Glutamatergic neuron (in vitro differentiated cells): ENCODE measurements at places on chromosomes 16 and 17. TPM values are rescaled to one million over a fixed set of nuclear protein-coding genes. Genes with fewer than 3 reads are reported as not detected.
A peak's percentile ranks its signal among the peaks of the same experiment; 100 is the strongest.

Gene ALOX15B
- not detected for total RNA-seq

Gene HES7
- total RNA-seq: 2.2 TPM

GRCh38 chr17:65371702-65372101 is 189.7 kb downstream of the AXIN2 start:
- no peak for DNase-seq

GRCh38 chr16:55041540-55042234 is 111.0 kb downstream of the IRX5 start:
- DNase-seq: no peak

DNA sequence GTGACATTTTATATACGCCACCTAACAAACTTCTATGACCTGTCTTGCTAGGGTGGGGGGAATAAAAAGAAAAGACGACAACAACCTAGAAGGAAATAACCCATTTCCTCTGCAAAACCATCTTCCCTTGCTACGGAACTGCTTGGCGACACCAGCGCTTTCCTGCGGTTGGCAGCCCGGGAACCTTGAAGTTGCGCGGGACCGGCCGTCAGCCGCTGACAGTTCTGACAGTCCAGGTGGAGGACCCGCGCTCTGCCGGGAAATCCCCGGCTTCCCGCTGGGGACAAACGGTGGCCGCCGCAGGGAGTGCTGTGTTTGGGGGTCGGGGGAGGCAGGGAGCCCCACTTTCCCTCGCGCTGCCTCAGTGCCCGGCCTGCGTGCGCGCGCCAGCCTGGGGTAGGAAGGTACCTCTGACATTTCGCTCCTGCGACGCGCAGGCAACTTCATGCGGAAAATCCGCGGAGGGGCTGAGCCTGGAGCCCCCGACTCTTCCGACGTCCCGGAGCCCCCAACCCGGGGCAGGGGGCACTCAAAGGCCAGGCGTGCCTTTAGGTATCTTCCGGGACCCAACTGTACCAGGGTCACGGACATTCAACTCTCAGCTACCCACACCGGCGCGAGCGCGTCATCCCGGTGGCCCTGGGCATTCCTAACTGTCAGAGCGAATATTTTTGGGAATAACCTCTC is 516 bp downstream of the SLC16A6 start:
- DNase-seq: peak; percentile 34

DNA sequence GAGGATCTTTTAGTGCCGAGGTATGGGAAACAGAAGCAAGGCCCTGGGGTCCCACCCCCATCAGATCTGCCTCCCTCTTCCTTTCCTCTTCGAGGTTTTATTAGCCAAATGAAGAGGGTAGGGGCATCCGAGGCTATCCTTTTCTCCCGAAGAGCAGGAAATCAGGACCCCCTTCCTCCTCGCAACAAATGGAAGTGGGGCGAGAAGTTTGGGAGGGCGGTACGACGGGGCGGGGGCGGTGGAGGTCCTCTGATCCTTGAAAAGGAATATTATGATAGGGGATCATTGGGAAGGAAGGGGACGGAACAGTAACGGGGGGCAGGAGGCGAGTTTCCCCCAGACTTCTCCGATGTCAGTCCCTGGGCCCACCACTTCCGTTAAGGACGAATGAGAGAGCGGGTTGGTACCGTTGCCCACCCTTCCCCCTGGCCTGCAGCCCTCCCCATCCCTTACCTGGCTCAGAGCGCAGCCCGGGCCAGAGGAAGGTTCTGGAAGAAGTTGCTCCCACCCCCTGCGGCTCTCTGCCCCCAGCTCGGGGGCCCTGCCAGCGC is 309 bp downstream of the FOXJ1 start:
- no peak for DNase-seq

- DNase-seq: no peak
Measured at GRCh38 chr17:17443173-17443572, 33.6 kb upstream of the MED9 start.

DNA sequence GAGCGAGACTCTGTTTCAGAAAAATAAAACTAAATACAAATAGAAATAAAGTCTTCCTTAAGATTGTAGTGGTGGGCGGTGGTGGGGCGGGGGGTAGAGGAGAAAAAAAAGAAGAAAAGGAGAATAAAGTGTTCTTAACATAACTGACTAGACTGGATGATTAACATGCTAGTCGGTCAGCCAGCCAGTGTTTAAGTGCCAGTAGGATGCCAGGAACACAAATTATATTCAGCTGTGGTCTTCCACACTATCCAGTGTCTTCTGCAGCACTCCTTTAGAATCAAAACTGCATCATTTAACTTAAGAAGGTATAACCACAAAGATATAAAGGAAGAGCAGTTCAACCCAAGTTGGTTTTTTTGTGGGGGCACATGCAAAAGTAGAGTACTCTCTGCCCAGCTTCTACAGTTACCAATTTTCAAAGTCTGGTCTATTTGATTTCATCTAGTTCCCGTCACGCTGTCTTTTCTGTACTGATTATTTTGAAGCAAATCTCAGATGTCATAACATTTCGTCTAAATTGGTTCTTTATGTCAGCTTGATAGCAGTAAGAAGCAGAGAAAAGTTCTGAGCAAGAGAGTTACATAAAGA is 15.8 kb downstream of the HEATR3 start:
- no peak for DNase-seq

- DNase-seq: no peak
Measured at GRCh38 chr17:68535922-68536321, 23.7 kb downstream of the PRKAR1A start.

DNA sequence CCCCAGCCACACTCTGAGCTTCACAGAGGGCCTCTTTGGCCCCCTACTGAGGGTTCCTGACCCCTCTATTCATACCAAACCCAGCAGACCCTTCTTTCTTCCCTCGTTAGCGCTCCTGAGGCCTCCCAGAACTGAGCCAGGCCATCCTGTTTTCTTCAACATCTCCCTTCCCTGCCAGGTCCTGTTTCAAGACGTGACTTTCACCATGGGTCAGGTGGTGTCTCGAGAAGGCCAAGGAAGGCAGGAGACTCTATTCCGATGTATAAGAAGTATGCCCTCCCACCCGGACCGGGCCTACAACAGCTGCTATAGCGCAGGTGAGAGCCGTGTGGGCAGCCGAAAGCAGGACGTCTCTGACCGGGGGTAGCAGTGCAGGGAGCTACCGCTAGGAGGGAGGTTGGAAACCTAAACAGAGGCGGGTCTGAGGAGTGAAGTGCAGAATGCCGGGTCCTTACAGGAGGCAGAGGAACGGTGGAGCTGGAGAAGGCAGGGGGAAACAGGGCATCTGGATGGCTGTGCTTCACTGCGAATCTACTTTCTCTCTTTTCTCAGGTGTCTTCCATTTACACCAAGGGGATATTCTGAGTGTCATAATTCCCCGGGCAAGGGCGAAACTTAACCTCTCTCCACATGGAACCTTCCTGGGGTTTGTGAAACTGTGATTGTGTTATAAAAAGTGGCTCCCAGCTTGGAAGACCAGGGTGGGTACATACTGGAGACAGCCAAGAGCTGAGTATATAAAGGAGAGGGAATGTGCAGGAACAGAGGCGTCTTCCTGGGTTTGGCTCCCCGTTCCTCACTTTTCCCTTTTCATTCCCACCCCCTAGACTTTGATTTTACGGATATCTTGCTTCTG is 1.3 kb upstream of the SENP3 start:
- DNase-seq: peak; percentile 86

DNA sequence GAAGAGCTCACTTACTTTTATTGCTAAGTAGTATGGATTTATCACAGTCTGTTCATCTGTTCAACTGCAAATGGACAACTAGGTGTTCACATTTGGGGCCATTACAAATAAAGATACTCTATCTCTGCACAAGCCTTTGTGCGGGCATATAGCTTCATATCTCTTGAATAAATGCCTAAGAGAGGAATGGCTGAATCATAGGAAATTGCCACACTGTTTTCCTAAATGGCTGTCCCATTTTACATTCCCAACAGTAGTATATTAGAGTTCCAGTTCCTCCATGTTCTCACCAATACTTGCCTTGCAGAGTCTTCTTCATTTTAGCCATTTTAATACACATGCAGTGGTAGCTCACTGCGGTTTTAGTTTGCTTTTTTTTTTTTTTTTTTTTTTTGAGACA is 20.5 kb downstream of the NSMCE1 start:
- no peak for DNase-seq

GRCh38 chr17:10899281-10899680 is 61.4 kb upstream of the PIRT start:
- DNase-seq: no peak

DNA sequence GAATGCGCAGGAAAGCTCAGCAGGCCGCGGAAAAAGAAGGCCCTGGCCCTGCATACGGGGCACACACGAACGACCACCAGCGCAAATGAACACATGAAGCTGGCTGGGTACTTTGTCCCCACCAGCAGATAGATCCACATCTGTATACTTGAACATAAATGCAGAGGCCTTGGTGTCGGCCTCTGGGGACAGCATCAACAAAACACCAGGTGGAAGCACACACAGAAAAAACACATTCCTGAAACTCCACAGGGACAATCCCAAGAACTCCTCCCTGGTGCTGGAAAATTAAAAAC is 606 bp upstream of the ZBTB4 start:
- DNase-seq: no peak
